Stimulated activated CD4-positive, alpha-beta T cell treated with anti-CD3 and anti-CD28 coated beads, Interleukin-12 subunit alpha, Interleukin-12 subunit beta, amount 100 ng/mL, for 48 hours (primary cell): ENCODE measurements at places on chromosomes 6 and 20.

DNA sequence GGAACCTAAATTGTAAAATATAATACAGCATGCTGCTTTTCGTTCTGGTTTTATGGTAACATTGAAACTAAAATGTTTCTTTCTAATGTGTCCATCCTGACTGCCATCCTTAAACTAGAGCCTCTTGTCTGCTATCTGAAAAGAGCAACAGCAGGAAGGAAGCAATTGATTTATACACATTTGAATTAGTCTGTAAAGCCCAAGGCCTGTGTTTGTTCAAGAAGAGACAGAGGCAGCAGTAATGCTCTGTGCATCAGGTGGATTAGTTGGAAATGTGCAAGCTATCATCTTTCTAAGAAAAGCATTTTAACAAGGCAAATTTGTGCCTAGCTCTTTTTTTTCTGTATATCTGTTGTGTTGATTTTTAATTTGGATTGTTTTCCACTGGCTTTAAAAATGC is 128.6 kb downstream of the SCAF8 start:
- DNase-seq, result no peak

- no peak for DNase-seq
These were observed 176.3 kb downstream of the ADGRG6 start for GRCh38 chr6:142478117-142478516.

DNA sequence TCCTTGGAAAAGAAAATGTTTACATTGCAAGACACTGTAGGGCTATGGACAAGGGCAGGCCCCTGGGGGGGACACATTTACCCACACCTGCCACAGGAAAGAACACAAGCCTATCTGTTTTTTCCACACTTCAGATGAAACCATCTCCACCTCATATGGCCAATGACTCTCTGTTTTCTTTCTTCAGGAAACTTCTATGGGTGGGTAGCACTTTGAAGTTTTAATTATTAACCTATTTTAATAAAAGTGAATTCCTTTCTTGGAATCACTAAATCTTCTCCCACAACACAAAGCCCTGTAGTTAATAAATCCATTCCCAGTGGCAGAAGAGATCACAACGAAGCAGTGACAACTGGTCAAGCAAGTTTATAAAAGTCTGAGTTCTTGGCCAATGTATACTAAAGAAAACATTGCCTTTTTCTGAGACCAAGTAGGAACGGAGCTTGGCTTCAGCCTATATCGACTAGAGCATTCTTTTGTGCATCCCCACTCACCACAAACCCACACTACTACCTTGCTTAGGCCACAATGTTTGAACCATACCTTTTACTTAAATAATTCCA is 125.1 kb upstream of the CARMIL1 start:
- no peak for DNase-seq

DNA sequence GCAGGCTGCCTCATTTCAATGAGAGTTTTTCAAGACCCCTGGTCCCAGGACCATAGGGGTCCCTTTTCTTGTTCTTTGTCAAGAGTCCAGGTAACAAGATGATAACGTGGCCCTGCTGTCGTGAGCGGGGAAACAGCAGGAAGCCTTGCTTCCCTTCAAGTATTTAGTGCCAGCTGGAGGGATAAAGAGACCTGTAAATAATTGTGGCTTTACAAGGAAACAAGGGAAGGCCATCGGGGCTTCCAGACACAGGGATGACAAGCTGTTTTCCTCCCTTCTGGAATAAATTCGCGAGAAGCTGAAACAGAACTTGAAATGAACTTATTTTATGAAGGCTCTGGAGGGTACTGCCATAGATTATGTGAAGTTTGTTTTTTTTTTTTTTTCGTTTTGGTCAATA is 163.2 kb downstream of the SYNDIG1 start:
- no peak for DNase-seq

DNA sequence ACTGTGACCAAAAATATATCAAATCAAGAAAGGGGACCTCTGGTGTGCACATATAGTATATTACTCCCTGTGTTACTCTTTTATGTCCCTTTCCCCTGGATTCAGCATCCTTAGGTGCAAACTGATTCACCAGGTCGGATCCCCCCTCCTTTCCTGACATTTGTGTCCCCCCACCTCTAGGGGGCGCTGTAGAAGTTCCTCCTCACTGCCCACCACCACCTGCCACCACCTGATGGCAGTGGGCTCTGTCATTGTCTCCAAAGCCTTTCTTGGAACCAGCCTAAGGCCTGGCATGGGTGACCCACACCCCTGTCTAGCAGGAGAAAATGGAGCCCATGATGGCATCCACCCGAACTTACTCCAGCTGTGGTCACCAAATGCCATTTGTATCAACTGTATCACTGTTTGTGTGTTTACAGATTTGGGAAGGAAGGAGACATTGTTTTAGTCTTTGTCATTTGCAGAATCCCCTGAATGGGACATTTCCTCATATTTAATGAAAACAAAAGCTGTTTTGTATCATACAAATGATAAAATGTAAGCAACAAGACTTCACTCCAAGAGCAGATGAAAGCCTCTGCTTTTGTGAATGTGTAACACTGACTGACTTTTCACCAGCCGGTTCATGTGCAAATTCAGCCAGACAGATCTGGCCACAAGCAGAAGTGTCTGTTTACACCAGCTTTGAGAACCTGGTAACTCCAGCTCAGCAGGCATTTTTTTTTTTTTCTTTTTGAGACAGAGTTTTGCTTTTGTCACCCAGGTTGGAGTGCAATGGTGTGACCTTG is 66.2 kb downstream of the ARMC2 start:
- DNase-seq, result peak; percentile 35

- no peak for DNase-seq
These were observed 20.4 kb upstream of the DTNBP1 start for GRCh38 chr6:15682965-15683822.

DNA sequence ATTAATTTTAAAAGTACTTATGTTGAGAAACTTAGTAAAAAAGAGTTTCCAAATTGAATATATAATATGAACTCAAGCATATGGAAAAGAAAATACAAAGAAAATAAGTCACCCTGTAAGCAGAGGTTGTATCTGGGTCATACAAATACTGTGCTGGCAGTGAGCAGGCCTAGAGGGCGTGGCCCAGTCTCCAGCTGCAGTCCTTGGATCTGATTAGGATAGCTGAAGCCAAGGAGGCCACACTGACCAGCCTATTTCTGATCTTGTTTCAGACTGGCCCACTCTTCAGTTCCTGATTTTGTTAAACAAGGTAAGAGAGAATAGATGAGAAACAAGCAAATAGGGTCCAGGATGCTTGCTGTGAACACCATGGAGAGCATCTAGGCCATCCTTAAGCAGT is 228.8 kb downstream of the EPM2A start:
- no peak for DNase-seq

GRCh38 chr6:52013035-52013434 is 74.4 kb downstream of the PKHD1 start:
- no peak for DNase-seq

- no peak for DNase-seq
These were observed 420.9 kb upstream of the PLCB4 start for GRCh38 chr20:8647961-8648441.

DNA sequence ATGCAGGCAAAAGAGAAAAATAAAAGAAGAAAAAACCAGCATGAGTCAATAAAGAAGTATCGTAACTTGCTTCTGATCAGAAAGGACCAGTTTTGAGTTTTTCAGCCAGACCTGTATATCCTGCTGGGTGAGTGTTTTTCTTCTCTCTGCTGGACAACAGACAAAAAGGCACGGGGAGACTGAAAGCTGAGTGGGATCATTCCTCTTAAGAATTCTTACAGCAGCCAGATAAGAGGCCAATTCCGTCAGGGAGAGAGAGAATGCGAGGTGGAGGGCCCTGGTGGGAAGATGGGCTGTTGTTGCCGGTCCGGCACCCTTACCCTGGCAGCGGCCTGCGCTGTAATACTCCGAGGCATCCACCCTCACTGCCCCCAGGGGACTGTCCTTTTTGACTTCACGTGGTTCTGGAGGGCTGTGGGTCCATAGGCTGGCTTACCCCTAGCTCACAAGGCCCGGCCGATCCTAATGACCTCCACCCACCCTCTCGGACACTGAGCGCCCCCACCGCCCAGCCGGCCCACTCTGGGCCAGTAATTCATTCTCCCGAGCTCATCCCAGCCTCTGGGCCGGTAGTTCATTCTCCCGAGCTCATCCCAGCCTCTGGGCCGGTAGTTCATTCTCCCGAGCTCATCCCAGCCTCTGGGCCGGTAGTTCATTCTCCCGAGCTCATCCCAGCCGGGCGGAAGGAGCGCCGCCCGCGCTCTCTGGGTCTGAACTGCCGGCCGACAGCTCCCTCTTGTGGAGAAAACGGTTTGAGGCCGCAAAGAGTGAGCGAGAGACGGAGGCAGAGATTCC is 118.3 kb upstream of the SIRPA start:
- DNase-seq, result peak; percentile 73

DNA sequence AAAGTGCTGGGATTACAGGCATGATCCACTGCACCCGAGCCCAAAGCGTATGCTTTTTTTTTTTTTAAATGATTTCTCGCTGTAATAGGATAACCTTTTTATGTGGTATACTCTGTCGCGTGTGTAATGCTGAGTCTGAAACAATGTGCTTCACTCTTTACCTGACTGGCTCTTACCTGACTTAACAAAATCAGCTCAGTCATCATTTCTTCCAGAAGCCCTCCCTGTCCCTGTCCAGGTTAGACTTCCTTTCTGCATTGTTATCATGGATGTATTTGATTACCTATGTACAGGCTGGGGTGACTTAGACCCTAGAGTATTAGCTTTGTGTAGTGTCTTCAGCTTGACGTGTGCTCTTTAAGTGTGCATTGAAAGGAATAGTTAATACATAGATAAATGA is 67.1 kb downstream of the NCOA7 start:
- DNase-seq, result no peak

DNA sequence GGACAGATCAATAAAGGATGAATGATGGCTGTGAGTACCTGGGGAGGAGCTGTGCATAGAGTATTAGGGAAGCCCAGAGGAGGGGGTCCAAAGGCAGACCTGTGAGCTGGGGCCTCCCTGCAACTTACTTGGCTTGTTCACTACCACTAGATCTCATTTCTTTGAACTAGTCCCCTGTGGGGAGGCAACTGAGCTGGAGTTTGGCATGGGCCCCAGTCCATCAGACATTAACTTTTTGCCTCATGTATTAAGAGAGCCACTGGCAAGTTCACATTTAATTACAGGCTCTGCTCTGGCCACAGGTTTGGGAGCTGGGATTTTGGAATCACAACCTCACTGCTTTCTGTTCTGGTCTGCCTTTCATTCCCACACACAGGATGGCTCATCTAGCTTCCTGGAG is 254.1 kb downstream of the PRL start:
- no peak for DNase-seq

DNA sequence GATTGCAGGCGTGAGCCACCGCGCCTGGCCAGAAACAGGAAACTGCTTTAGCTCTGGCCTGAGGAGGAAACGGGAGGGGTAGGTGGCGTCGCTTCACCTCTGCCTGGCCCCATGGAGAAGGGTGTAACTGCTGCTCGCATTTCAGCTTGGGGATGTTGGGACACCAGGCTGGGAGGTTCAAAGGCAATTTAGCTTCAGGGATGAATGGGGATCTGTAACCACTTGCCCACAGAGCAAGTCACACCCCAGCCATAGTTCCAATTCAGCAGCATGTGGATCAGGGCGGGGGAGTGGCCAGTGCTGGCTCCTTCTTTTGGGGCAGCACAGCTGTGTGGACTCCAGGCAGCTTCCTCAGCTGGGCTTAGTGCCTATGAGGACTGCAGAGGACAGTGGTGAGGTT is 34.8 kb upstream of the NUP153 start:
- no peak for DNase-seq

DNA sequence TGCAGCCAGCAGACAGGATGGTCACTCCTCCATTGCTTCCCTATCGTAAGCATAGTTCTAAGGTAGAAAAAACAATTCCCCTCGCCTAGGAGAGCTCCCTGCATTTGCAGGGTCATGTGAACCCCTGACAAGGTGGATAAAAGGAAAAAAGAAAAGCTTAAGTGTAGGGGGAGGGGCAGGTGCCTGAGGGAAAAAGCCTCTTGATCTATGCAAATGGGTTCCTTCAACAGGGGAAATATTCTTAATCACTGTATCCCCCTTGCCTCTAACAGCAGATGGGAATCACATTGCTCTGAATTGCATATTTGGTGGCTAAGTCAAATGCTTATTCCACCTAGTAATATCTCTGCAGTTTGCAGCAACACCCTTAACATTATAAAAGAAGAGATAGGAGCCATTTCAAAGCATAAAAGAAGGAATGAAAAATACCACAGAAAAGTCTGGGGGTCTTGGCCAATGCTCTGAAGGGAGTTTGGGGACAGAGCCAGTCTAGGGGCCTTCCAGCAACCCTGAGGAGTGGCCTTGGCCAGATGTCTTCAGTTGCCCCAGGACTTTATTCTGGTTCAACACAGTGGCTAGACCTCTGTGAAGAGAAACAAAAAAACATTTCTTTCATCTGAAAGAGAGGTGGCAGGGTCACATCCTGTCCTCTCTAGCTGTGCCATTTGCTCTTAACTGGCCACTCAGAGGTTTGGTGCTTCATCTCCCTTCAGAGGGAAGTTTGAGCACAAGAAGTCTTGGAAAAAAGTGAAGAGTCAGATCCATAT is 660.4 kb upstream of the GJE1 start:
- DNase-seq, result no peak

DNA sequence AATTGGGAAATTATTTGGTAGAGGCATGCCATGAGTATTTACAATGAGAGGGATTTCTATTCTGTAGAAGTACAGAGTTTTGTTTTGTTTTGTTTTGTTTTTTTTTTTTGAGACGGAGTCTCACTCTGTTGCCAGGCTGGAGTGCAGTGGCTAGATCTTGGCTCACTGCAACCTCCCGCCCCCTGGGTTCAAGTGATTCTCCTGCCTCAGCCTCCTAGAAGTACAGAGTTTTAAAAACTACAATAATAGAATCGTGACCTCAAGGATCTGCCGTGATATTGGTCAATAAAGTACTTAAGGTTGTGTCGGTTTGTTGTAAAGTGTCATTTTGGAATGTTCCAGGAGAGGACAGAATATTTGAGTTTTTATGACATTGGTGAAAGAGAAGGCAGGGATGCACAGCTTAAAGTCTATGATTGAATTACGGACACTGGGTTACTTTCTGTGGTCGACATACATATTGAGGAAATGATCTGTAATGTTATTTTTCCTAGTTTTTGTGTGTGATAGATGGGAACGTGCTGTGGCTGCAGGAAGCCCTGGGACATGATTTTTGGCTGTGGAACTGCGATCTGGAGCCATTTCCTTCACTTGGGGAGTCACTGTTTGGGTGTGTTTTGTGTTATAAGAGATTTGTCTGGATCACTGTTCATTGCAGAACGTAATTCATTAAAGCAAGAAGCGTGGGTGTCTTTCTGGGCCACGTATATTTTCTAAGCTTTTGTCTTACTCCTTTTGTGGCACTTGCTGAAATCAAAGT is 59.6 kb downstream of the TIAM2 start:
- no peak for DNase-seq

DNA sequence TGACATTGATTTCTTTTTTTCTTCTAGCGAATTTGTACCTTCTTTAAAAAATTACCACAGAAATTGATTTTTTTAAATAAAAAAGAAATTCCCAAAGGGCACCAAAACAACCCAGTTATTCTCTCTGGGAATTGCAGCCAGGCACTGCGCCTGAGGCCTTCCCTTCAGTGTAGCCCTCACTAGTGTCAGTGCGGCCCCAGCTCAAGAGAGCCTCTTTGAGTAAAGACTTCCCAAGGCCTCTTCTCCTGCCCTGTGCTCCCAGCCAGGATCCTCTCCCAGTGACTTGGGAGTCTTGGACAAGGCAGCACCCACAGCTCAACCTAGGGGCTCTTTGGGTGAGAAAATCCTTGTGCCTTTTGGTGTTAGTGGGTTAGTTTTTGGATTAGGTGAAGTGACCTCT is 41.5 kb downstream of the BPIFB4 start:
- DNase-seq, result no peak
